ENCODE measurements at places on chromosomes 16 and 17.

- peak; percentile 50 for DNase-seq
These were observed 4.2 kb downstream of the RPS6KB1 start for GRCh38 chr17:59897090-59897489.

DNA sequence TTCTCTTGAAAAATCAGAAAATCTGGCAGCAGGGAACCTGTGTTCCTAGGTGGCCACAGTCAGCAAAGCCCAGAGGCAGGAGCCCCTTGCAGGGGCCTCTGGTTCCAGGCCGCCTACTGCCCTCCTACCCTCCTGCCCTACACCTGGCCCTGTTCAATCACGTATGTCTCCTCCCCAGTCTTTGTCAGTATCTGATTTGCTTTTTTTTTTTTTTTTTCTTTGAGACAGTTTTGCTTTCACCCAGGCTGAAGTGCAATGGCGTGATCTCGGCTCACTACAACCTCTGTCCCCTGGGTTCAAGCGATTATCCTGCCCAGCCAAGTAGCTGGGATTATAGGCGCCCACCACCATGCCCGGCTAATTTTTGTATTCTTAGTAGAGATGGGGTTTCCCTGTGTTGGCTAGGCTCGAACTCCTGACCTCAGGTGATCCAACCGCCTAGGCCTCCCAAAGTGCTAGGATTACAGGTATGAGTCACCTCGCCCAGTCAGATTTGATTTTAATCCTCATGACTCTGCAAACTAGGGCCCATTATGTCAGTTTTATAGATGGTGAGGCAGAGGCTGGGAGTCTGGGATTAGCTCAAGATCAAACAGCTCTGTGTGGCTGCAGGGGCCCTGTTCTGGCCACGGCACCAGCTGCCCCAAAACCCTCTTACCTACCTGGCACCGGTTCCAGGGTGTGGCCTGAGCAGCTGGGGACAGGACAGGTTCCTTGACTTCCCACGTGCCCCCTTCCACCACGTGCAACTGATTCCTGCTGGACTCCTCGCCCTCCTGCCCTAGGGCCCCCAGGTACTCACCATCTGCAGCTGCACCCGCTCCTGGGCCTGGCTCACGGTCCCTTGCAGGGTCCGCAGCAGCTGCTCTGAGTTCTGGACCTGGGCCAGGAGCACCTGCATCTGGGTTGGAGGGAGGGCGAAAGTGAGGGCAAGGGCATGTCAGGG, 14.7 kb downstream of the RABEP2 start:
- peak; percentile 3 for DNase-seq

DNA sequence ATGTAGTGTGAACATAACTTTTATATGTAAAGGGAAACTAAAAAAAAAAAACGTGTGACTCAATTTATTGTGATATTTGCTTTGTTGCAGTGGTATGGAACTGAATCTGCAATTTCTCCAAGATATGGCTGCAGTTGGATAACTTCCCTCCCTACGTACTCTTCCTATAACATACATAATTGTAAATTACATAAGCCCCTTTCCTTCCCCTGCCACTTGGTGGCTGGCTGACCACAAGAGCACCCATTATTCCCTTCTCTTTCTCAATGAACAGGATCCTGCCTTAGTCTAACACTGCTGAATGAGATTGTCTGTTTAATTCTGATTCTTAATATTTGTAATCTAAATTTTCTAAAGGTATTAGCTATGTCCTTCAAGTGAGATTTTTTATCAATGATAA, 27.8 kb downstream of the CCL4 start:
- no peak for DNase-seq

- DNase-seq, result no peak
These were observed 80.0 kb downstream of the CCDC182 start for GRCh38 chr17:57665128-57665527.

- DNase-seq, result peak; percentile 55
These were observed 6.3 kb downstream of the VWA3A start for GRCh38 chr16:22098405-22099255.

GRCh38 chr17:54899201-54899600, 1.5 kb upstream of the TOM1L1 start:
- no peak for DNase-seq

GRCh38 chr17:42153919-42154742, 658 bp downstream of the RAB5C start:
- DNase-seq, result peak; percentile 32

DNA sequence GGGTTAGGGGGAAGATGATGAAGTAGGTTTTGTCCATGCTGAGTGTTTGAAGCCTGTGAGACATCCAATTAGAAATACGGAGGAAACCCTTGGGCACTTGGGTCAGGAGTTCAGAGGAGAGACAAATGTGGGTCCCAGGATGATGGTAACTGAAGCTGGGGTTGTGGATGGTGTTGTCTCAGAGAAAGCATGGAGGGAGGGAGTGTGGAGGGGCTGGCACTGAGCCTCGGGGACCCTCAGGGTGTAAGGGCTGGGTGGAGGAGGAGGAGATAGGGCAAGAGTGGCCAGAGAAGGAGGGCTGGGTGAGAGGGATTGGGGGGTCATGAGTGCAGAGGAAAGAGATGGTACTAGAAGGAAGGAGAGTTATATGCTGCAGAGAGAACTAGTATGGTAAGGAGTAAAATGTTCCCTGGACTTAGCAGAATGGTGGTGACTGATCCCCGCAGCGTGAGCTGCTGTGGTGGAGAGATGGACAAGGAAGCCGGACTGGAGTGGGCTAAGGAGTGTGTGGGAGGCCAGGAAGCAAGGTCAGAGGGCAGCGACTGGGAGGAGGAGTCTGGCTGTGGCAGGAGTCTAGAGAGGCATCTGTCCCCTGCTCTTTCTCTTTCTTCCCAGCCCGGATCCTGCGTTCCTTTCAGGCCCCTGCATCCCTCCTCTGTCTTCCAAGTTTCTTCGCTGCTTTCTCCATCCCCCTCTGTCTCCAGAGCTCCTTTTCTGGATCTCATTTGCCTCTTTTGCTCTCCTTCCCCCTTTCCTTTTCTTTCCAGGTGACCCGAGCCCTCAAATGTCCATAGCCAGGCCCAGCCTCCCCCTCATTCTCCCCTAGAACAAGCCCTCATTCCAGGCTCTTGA, 3.9 kb upstream of the COL1A1 start:
- DNase-seq, result peak; percentile 31

- DNase-seq, result no peak
These were observed 18.5 kb downstream of the C16orf82 start for GRCh38 chr16:27085182-27085581.

DNA sequence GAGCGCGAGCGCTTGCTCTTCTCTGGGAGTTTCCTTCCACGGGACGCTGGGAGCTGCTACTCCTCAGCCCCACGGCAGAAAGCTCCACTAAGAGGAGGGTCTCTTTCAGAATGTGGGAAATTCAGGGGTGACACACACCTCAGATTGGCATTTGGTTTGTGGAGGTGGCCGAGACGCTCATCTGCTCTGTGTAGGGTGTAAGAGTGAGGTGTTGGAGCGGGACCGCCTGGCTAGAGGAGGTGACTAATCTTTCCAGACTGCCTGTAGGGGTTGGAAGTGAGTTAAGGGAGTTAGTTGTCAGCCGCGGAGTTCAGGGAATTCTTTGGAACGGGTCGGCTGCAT, 735 bp downstream of the PSMD11 start:
- peak; percentile 70 for DNase-seq

DNA sequence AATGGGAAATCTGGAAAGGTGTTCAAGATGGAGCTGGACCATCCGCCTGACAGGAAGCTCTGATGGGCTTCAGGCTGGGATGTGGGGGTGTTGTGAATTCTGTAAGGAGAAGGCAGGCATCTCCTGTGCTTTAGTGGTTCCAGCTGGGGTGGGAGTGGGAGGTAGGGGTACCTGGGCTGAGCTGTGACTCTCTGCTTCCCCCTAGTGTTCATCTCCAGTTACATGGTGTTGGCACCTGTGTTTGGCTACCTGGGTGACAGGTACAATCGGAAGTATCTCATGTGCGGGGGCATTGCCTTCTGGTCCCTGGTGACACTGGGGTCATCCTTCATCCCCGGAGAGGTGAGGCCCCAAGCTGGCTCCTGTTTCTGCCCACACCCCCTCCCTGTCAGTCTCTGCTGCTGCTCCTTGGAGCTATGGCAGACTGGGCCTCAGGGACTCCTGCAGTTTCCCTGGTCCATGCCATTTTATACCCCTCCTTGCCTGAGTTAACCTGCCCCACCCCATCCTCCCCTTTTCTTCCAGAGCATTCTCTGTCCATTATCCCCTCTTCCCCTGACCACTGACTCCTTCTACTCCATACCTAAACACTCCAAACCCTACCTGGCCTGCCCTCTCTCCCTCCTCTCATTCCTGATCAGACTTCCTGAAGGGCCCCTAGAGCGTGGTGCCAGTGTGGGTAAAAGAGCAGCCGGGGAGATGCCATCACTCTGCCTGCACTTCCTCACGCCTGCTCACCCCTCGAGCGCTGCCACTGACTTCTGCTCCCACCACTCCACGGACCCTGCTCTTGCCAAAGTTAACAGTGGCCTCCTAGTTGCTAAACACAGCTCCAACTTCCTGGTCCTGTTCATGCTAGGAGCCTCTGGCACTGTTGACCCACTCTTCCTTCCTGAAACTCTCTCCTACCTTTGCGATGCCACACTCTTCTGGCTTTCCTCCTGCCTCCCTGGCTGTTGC, 3.4 kb downstream of the SPNS1 start:
- DNase-seq, result no peak

- peak; percentile 11 for DNase-seq
These were observed 85.5 kb upstream of the RPL38 start for GRCh38 chr17:74117999-74118421.

DNA sequence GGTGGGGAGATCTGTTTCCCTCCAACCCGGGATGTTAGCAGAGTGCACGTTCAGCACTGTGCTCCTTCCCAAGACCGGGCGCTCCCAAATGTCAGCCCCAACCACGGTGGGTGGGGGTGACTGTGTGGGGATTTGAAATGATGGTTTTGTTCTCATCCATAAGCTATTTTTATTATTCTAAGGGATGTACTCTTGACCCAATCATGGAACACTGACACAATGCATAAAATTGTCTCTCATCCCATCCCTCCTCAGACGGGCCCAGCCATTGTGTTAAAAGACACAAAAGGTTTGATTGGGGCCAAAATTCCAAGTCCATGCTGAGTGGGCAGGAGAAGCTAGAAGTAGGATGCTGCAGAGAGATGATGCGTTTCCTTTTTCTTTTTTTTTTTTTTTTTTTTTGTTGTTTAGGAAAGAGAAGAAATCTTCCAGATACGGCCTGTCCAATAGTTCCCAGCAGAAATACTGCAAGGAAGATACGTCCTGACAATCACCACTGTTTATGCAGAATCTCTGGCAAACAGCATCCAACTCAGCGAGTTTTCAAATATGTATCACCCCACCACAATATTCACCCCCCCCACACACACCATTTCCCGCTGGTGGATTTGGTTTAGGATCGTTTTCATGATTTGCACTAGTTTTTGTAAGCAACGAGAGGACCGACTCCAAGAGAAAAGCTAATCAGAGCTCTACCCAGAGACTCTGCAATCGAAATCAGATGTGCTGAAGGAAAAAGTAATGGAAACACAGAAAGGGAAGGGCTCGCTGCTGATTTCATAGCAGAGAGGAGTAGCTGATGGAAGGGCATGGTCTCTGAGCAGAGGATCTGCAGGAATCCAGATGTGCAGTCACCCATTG, 163.5 kb upstream of the DYNLRB2 start:
- no peak for DNase-seq

DNA sequence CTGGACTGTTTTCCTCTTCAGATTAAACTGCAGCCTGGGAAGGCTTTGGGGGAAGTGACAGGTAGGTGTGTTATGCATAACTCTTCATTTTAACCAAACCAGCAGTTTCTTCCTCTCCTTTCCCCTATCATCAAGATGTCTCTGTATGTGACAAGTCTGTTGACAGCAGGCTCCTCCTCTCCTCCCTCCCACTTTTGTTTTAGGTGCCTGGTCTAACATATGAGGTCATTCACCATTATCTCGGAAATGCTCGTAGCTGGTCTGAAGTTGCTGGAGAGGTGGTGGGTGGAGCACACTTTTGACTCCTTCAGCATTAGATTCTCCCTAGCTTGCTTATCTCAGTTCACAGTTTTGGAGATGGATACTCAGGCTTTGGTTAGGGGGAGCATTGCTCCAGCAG, 571.0 kb upstream of the EEF2KMT start:
- no peak for DNase-seq

DNA sequence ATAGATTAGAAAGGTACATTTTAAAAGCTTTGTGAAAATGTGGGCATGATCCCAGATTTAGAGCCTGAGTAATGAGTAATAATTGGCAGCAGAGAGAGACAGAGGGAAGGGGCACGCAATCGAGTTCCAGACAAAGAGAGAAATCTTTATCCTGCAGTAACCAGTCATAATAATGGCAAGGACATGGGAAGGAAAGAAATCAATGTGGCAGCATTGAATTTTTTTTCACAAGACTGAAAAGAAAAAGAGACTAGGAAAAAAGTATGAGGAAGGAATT, 790.8 kb upstream of the SOX9 start:
- DNase-seq, result no peak

- no peak for DNase-seq
These were observed at the start of gene PRM2 for GRCh38 chr16:11276143-11276895. PRM2 (minus strand) TSS chr16:11276480; CDS start chr16:11276370, 110 bp downstream.

- DNase-seq, result no peak
These were observed 17.4 kb downstream of the ARHGAP27 start for GRCh38 chr17:45414990-45415881.

GRCh38 chr17:20998571-20999043, 44.2 kb downstream of the USP22 start:
- DNase-seq, result no peak

- no peak for DNase-seq
These were observed 44.1 kb upstream of the CACNG4 start for GRCh38 chr17:66920435-66920834.

DNA sequence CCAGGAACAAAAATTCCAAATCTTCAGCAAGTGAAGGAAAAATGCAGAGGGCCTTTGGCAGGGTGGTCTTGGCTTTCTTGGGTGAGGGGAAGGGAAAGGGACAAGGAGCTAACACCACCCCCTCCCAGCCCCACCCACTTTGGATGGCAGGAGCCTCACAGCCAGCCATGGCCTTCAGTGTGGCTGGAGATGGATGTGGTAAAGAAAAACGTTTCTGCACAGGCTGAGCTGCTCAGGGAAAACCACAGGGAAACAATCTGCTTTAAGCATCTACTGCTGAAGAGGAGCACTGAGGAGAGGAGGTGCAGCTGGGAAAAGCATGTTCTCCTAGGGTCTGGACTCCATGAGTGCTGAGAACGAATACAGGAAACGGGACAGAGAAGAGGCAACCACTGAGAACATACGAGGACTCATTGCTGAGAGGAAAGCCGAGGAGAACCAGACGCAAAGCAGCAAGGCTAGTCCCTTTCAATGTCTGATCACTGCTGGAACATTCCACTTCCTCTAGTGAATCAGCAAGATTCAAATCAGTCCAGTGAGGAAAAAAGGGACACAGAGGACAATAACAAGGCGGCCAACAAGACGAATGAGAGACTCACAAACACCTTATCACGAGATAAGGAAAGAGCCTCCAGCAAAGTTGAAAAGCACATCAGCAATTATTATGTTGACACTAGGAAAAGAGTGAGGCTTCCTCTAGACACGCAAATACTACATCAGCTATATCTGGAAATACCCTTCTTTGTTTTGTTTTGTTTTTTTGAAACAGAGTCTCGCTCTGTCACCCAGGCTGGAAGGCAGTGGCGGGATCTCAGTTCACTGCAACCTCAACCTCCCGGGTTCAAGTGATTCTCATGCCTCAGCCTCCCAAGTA, 41.7 kb downstream of the ZZEF1 start:
- DNase-seq, result peak; percentile 4

- no peak for DNase-seq
These were observed 45.9 kb downstream of the SKAP1 start for GRCh38 chr17:48384164-48384563.
